HTR-8/SVneo (cell line): ENCODE measurements at places on chromosomes 7 and 10.

DNA sequence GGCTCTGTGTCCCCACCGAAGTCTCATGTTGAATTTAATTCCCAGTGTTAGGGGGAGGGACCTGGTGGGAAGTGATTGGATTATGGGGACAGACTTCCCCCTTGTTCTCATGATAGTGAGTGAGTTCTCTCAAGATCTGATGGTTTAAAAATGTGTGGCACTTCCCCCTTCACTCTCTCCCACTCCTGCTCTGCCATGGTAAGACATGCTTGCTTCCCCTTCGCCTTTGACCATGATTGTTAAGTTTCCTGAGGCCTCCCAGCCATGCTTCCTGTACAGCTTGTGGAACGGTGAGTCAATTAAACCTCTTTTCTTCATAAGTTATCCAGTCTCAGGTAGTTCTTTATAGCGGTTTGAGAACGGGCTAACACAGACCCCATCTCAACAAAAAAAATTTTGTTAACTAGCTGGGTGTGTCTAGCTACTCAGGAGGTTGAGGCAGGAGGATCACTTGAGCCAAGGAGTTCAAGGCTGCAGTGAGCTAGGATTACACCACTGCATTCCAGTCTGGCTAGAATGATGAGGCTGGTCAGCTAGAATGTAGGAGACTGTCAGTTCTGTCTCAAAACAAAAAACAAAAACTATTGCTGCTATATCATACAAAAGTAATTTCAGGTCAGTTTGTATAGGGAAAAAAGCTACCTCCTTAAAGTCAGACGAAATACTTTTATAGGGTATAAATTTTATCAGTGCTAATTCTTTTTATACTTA, 57.7 kb downstream of the ATAD1 start:
- no peak for DNase-seq

- no peak for DNase-seq
Observed at GRCh38 chr10:70843333-70843732, 27.6 kb downstream of the SGPL1 start.

DNA sequence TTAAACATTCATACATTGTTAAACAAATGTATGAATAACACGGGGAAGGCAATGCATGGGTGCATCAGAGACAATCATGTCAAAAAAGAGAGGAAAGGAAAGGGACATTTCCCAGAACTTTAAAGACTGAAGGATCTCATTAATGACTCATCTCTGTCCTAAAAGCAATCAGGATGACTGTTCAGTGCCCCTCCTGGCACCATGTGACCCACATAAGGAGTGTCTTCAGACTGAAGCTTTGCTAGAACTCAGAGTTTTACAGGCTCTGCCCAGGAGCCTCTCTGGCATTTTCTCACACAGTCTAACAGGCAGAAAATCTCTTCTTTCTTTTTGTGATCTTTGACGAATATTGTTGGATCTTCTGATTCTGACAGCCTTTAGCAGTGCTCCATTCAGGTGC, 315.3 kb downstream of the OTUD1 start:
- no peak for DNase-seq

GRCh38 chr10:28676326-28676967, 874 bp upstream of the BAMBI start:
- DNase-seq = no peak

GRCh38 chr10:133451346-133451745, 2.4 kb upstream of the SCART1 start:
- DNase-seq = no peak

DNA sequence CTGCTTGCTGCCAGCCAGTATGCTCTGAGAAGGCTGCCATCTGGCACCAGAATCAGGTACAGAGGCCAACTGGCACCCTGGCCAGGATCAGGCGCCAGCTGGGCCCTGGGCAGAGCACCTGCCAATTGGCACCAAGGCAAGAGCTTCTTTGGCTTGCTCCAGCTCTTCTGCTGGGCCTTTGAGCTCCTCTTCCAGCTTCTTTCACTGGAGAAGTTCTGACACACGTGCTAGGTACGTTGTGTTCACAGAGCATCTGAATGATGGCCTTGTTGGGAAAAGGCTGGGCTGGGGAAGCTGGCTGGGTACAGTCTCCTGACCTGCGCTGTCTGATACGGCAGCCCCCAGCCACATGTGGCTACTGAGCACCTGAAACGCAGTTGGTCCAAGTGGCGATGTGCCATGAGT, 31.7 kb upstream of the OPALIN start:
- no peak for DNase-seq

DNA sequence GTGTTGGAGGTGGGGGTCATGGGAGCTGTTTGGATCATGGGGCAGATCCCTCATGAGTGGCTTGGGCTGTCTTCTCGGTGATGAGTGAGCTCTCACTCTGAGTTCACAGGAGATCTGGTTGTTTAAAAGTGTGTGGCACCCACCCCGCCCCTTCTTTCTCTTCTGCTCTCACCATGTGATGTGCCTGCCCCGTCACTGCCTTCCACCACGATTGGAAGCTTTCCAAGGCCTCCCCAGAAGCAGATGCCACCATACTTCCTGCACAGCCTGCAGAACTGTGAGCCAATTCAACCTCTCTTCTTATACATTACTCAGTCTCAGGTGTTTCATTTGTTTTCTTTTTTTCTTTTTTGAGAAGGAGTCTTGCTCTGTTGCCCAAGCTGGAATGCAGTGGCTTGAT, 170.0 kb downstream of the PTPN20 start:
- no peak for DNase-seq

GRCh38 chr10:22379059-22379458, 33.8 kb downstream of the SPAG6 start:
- DNase-seq = no peak

GRCh38 chr7:136656516-136656915, 211.9 kb upstream of the CHRM2 start:
- DNase-seq = no peak

DNA sequence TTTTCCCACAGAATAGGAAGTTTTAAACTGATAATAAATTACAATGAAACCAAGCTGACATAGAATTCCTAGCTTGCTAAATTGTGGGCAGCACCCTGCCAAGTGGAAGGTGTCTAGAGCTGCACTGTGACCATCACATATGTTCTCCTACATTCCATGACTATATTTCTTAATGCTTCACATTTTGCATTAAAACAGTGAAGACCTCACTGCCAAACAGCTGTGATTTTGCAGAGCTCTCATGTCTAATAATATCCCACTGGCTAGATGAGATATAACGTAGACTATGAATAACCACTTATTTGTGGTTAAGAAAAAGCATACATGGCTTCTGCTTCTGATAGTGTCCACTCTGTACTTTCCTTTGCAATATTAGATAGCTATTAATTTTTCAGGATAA, 228.3 kb upstream of the TEX47 start:
- DNase-seq = no peak

GRCh38 chr7:44561962-44562621, 11.6 kb downstream of the DDX56 start:
- DNase-seq = peak; percentile 36

DNA sequence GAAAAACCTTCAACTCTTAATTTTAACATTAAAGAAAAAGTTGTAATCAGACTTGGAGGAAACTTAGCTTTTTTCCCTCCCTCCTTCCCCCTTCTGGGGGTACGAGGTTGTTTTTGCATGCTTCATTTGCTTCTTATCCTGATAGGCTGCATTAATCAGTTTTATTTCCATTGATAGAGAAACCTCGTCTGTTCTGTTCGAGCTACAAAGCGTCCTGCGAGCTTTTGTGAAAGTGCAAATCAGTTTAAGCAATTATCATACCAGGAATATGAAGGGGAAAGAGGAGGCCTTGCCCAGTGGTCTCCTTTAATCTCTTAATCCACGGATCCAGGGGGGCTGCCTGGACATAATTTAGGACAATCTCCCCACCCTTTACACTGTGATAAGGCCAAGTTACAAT, 7.5 kb downstream of the EMX2 start:
- DNase-seq = no peak

DNA sequence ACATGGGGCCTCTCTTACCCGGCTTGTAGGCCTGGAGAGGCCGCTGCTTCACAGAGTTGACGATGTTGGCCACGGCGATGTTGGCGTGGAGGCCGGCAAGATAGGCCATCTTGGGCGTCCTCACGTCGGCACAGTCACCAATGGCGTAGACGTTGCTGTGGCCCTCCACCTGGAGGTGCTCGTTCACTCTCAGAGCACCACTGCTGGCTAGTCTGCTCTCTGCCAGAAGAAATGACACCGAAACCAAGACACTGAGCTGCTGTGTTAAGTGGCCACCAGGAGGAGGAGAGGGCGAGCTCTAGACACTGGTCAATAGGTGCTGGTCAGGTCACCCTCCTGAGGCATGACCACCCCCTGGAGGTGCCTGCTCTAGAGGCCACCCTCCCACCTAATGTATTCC, 17.7 kb downstream of the AIFM2 start:
- DNase-seq = no peak

- DNase-seq = no peak
Observed at GRCh38 chr10:20146004-20146403, 329.8 kb downstream of the PLXDC2 start.

- no peak for DNase-seq
Observed at GRCh38 chr10:30415593-30415992, 18.4 kb upstream of the MAP3K8 start.

- no peak for DNase-seq
Observed at GRCh38 chr7:99459087-99459486, 6.9 kb downstream of the ATP5MF start.

GRCh38 chr10:33291053-33291592, 43.3 kb downstream of the NRP1 start:
- peak; percentile 67 for DNase-seq

DNA sequence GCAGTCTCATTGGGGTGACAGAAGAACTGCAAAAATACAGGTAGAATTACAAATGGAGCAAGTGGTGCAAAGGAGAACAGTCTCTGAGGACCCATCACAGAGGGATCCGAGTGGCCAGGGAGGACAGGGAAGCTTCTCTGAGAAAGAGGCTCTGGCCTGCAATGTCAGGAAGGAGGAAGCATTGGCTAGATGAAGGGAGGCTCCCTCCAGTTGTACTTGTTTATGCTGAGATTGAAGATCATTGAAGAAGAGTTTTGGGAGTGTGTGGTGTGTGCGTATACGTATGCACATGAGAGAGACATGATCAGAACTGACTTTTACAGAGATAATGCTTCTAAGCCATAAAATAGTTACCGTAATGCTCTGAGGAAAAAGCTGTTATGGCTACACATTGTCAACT, 274.7 kb upstream of the FZD8 start:
- no peak for DNase-seq

GRCh38 chr10:104680467-104681401, 39.6 kb downstream of the SORCS3 start:
- no peak for DNase-seq

- no peak for DNase-seq
Observed at GRCh38 chr7:14341200-14341775, 351.8 kb upstream of the ETV1 start.

DNA sequence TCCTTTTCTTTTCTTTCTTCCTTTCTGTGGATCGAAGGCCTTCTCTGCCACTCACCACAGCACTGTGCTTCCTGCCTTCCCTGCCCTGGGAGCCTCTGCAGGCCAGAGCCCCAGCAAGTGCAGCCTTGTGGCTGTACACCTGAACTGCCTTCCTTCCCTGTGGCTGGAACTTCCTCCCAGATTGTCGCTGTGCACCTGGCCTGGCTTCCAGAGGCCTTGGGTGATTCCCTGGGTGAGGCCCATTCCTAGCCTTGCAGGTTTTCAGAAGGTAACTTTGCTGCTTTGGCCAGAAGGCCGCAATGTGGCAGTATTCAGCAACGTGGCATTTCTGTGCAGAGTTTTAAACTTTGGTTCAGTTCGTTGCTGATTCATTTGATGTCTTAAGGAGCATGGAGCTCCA, 50.1 kb upstream of the RASGEF1A start:
- no peak for DNase-seq

DNA sequence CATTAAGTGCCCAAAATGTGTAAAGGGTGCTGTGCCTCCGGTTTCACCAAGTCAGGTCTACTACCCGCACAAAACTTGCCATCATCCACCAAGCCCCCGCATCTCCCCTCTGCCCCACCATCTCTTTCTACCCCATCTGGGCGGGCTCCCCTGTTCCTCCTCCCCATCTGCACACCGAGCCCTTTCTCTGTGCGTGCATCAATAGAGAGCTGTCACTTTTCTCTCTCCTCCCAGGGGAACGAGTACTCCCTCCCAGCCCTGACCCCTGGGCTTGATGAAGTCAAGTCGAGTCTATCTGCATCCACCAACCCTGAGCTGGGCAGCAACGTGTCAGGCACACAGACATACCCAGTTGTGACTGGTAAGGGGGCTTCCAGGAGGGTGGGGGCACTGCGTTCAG, 63.5 kb downstream of the PAX2 start:
- no peak for DNase-seq

DNA sequence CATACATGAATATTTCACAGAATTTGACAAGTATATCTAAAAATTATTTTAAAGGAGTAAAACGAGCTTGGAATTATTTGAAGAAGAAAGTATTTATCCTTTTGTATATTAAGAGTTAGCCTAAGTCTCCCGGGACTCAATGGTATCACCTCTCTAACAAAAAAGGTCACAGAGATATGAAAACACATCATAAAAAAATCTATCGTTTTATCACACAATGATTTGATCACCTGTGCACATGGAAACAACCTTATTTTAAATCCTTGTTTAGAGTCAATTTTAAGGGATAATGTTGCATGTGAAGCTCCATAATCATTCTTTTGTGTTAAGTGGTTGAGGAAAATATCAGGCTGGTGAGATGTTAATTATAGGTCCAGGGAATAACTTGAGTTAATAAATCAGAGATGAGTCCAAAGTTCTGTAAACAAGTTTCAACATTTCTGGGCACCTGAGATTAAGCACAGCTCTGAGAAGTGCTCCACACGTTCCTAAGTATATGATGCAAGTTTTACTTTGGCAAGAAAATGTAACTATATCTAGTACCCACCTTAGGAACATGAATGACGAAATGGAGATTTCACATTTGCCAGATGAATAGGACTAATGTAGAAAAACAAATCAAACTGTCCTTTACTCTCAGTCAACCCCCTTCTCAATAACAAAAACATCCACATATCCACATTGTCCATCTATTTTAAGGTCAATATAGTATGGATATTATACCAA, 148.5 kb upstream of the AKR1E2 start:
- no peak for DNase-seq

DNA sequence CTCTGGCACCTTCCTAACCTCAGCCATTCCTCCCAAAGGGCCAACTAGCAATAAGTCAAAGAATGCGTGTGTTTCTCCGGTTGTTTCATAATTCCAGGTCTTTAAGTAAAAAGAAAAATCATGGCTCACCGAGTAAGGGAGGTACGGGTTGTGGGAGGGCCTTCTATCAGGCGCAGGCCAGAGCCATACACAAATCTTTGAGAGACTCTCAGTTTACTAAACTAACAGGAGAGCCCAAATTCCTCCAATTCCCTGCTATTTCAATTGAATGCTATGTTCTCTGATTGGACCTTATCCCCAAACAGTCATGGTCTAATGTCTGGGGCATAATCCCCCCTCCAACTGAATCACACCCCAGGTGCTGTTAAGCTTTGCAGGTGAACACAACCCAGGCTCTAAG, 26.2 kb upstream of the SLF2 start:
- DNase-seq = no peak

DNA sequence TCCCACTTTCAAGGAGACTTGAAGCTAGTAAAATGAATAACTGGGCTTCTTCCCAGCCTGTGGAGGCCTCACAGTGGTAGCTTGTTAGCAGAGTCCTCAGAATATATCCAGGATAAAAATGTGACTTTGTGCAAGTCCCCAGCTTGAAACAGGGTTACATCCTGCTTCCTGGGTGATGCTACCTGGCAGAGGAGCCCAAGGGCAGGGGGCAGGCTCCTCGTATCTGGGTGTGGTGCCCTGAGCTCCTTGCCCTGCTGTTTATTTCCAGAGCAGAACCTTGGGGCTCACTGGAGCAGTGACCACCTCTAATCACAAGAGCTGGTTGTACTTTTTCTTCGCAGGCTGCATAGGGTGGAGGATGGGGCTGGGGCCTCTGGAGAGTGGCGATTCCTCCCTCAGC, 94.8 kb downstream of the GRK5 start:
- no peak for DNase-seq

- peak; percentile 91 for DNase-seq
Observed at GRCh38 chr10:1109795-1110673, 53.8 kb downstream of the WDR37 start.
